ENCODE measurements at places on chromosomes 2 and 18.

DNA sequence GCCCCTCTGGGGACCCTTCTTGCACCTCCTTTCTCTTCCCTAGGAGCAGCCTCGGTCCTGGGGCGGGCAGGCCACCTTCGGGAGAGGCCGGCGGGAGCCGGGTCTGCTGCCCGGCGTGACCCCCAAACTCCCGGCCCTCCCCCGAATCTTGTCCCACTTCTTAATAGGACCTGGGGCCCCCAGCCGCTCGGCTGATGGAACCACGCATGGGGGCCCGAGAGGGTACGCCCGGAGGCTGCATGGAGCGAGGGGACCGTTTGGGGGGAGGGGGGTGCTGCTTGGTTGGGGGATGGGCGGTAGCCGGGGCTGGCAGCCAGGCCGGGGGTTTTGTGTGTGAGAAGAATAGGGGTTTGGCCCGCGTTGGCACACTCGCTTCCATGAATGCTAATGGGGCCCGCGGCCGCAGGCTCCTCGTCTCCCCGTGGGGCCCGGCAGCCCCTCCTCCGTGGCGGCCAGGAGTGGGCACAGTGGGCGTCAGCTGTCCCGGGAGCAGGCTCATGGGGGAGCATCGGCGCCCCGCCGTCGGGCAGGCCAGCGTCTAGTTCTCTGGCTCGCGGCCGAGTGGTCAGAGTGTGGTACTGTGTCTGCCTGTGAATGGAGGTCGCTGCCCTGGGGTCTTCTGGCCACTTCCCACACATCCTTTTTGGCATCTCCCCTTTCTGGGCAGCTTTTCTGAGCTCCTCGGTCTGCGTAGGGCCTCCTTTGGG is 1.0 kb downstream of the GAREM2 start:
- DNase-seq = no peak

DNA sequence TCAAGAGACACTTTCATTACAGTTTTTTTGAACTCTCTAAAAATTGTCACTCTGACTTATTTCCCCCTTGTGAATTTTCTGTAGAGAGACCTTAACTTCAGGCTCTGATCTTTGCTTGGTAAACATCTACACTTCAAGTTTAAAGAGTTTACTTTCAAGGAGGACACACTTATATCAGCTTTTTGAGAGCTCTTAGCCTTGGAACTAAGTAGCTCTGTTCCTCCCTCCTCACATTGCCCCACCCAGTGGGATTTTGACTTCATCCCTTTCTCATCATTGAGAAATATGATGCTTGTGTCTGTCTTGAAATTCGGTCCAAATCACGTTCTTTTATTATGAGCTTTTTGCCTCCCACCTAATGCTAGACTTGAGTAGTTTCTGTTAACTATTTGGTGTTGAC is 433.4 kb upstream of the MEIS1 start:
- DNase-seq = no peak

- DNase-seq = no peak
These were observed 159.3 kb downstream of the HDAC4 start for GRCh38 chr2:239241431-239241960.

DNA sequence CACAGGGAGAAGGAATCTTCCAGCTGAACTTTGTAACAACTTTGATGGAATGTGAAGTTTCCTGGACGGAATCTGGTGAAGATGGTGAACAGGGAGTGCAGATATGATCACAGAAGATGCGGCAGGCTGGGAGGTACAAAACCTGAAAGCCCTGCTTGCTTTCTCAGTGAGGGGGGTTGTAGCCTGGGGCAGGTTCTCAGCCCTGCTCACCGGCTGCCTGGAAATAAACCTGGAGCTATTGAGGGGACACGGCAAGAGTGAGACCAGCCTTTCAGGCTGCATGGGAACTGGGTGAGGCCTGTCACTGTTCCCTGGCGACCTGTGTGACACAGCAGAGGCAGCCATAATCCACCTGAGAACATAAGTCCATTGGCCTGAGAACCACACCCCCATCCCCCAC is 174.8 kb downstream of the LCLAT1 start:
- DNase-seq = no peak

GRCh38 chr2:218870984-218871344 is 9.7 kb upstream of the WNT10A start:
- no peak for DNase-seq

- DNase-seq = no peak
These were observed 207.7 kb downstream of the TNS1 start for GRCh38 chr2:217795067-217795466.

- peak; percentile 62 for DNase-seq
These were observed 202.5 kb upstream of the SESTD1 start for GRCh38 chr2:179467111-179467510.
